ENCODE measurements at places on chromosomes 11 and 22.

GRCh38 chr11:47179655-47179991, 2.9 kb upstream of the ARFGAP2 start:
- no peak for DNase-seq

DNA sequence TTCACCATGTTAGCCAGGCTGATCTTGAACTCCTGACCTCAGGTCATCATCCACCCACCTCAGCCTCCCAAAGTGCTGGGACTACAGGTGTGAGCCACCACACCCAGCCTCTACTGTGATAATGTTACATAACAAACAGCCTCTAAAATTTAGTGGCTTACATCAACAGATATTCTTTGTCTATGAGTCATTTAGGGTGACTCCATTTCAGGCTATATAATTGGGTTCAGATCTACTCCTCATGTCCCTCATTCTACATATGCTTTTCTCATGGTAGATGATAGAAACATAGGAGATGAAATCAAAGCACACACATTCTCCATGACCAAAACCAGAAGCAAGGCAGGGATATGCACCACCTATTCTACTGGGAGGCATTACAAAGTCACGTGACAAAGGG, 72.7 kb downstream of the SIK2 start:
- DNase-seq, result no peak

DNA sequence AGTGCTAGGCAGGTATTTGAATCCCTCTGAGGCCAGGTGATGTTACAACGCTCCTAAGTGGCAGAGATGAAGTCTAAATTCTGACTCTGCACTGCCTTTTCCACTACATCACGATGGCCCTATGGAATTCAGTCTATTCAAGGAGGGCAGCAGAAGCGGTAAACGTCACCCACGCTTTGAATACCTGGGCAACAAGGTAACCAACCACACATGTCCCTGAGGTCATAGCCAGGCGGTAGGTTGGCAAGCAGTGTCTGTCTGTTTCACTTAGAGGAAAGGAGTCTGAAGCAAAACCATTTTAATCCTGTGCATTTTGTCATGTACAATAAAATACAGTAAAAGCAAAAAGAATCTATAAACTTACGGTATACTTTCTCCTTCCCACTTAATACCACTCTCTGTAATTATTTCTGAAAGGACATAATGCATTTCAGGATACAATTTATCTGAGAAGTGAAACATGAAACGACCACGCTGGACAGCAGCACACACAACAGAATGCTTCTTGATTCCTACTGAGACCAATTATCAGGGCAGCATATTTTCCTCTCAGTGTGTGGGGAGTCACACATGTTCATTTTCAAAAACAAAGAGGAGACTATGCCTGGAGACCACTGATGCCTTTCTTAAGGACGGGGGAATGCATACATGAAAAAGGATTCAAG, 51.3 kb downstream of the PRDM10 start:
- no peak for DNase-seq

DNA sequence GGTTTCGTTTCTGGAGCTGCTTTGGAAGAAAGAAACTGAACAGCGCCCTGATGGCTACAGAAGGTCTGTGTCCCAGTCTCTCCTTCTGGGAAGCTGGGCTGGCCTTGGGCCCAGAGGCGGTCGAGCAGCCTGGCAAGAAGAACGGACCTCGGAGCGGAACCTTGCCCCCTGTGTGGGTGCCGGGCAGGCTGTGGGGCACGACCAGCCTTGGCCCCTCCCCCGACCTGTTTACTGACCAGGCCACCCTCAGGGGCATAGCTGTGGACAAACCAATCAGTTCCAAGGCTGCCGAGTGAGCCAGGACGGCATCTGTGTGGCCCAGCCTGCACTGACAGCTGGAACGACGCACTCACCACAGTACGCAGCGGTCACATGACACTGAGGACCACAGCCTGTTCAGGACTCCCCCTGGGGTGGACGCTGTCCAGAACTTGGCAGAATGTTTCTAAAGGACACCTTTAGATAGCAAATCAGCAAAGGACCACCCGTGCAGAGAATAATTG, 7.2 kb downstream of the PIM3 start:
- no peak for DNase-seq

- DNase-seq, result no peak
Measured at GRCh38 chr11:73221451-73221850, 3.4 kb downstream of the P2RY2 start.

GRCh38 chr11:19382131-19382611, 141.4 kb upstream of the E2F8 start:
- DNase-seq, result no peak

Measured in activated T-helper 9 cell treated with anti-CD3 and anti-CD28 coated beads, Interleukin-2, amount 50 U/mL, for 16 hours (primary cell).